ENCODE measurements at places on chromosomes 1 and 21.

- no peak for DNase-seq
Observed at GRCh38 chr1:39657402-39657801, 14.5 kb downstream of the NT5C1A start.

- no peak for DNase-seq
Observed at GRCh38 chr1:47995306-47996050, 1.7 kb downstream of the TRABD2B start.

GRCh38 chr1:186740324-186740723, 60.1 kb upstream of the PTGS2 start:
- no peak for DNase-seq

GRCh38 chr1:18926315-18927081, 24.1 kb upstream of the ALDH4A1 start:
- DNase-seq = peak; percentile 59

GRCh38 chr1:177820213-177820612, 149.6 kb downstream of the SEC16B start:
- DNase-seq = no peak

- no peak for DNase-seq
Observed at GRCh38 chr1:219548386-219548785, 64.5 kb downstream of the ZC3H11B start.

- no peak for DNase-seq
Observed at GRCh38 chr21:43894206-43894577, 29.2 kb downstream of the AGPAT3 start.

DNA sequence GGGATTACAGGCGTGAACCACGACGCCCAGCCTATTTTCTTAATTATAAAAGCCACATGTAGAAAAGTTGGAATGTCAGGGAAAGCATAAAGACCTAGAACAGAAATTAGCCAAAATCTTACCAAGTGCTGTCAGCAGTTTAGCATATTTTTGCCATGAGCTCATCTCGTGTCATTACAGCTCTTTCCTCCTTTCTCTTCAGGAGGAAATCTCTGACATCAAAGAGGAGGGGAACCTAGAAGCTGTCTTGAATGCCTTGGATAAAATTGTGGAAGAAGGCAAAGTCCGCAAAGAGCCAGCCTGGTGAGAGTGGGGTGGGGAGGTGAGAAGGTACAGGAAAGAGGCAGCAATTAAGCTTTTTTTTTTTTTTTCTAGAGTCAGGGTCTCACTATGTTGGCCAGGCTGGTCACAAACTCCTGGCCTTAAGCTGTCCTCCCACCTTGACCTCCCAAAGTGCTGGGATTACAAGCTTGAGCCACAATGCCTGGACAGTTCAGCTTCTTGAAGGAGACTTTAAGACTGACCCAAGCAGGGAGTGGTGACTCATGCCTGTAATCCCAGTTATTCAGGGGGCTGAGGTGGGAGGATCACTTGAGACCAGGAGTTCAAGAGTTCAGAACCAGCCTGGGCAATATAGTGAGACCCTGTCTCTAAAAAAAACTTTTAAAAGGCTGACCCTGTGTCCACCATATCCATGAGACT, 8.4 kb upstream of the BGLAP start:
- DNase-seq = no peak

DNA sequence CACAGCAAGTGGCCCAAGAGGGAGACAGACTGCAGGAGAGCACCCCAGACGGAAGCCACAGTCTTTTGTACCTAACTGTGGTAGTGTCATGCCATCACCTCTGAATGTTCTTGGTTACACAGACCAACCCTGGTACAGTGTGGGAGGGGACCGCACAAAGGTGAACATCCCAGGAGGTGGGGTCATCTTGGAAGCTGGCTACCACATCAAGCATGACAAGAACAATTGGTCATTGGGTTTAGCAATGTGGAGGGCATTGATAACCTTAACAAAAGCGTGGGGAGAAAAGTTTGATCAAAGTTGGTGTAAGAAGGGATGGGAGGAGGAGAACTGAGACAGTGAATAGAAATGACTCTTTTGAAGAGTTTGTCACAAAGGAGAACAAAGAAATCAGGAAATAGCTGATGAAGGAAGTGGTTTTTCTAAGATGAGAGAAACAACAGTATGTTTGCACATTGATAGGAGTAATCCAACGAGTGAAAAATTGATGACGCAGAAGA, 87.1 kb upstream of the CACNA1E start:
- no peak for DNase-seq

- no peak for DNase-seq
Observed at GRCh38 chr1:185144233-185144632, 12.5 kb downstream of the TRMT1L start.

DNA sequence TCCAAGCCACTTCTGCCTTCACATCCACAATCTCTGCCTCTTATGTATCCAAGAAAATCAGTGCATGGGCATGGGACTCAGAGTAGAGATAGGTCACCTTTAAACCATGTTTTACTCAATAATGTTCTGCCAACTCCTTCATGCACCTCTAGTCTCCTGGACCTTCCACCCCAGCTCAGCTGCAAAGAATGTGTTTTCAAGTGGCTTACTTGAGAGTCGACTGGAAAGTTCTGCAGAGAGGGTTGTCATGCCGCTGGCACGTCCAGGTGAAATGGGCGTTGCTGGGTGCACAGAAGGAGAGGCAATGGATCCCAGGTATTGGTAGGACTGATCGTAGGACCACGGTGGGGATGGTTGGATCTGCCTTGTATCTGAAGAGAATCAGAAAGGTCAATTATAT, 130.3 kb downstream of the CLIC6 start:
- no peak for DNase-seq

GRCh38 chr1:89104687-89105086, 21.2 kb downstream of the GBP2 start:
- DNase-seq = no peak

All from stimulated activated CD8-positive, alpha-beta memory T cell treated with anti-CD3 and anti-CD28 coated beads, Interleukin-7, amount 100 ng/mL, for 24 hours (primary cell).